NCI-H226 (cell line): ENCODE measurements at places on chromosomes 16 and 17.

DNA sequence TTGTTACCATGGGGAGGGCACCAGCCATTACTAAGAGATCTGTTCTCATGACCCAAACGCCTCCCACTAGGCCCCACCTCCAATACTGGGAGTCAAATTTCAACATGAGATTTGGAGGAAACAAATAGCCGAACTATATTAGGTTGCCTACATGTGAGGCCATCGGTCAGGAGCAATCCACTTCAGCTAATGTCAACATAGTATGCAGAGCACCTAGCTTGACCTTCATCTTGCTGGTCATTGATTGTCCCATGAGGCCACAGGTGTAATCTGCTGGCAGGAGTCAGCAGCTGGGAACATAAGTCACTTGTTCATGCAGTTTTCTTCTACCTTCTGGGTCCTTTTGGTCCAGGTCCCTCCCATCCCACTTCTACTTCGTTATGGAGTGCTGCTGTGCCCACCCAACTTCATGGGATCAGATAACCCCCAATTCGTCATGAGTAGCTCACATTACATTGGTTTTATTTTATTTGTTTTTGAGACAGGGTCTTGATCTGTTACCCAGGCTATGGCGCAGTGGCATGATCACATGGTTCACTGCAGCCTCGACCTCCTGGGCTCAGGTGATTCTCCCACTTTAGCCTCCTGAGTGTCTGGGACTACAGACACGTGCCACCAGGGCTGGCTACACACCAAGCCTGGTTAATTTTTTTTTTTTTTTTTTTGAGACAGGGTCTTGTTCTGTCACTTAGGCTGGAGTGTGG is 5.9 kb upstream of the KPNA2 start:
- no peak for DNase-seq

DNA sequence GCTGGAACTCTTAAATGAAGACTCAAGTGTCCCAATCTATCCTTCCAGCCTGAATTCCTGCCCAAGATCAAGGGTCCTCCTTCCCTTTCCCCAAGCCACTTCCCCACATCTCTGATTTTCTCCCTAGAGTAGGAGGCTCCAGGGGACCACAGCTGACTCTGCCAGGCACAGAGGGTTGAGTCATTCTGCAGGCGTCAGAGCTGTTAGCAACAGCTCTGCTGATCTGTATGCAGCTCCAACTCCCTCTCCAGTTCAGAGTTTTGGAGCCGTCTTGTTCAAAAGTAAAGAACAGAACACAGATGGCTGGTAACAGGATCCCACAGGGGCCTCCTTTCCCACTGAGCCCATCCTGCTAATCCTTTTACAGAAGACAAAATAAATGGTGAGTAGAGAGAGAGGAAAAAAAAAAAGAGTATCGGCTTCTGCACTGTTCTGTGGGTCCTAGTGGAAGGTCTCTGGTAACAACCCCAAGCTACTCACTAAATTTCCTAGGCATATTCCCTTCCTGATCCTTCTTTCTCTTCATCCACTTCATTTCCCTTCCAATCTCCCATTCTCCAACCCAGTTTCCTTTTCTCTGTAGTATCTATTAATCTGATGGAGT is 13.4 kb upstream of the TAOK1 start:
- DNase-seq, result peak; percentile 91

DNA sequence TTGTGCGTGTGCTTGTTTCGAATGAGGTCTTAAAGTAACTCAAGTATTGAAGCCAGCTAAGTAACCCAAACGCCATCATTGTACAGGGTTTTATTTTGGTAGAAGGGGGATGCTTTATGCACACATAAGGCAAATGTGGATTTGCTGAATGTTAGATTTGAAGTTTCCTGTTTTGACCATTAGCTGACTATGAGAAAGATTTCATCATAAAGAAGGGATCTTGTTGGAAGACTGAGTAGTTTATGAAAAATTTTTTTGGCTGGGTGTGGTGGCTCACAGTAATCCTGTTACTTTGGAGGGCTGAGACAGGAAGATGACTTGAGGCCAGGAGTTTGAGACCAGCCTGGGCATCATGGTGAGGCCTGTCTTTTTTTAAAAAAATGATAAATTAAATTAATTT is 10.0 kb upstream of the ZFP3 start:
- DNase-seq, result no peak

DNA sequence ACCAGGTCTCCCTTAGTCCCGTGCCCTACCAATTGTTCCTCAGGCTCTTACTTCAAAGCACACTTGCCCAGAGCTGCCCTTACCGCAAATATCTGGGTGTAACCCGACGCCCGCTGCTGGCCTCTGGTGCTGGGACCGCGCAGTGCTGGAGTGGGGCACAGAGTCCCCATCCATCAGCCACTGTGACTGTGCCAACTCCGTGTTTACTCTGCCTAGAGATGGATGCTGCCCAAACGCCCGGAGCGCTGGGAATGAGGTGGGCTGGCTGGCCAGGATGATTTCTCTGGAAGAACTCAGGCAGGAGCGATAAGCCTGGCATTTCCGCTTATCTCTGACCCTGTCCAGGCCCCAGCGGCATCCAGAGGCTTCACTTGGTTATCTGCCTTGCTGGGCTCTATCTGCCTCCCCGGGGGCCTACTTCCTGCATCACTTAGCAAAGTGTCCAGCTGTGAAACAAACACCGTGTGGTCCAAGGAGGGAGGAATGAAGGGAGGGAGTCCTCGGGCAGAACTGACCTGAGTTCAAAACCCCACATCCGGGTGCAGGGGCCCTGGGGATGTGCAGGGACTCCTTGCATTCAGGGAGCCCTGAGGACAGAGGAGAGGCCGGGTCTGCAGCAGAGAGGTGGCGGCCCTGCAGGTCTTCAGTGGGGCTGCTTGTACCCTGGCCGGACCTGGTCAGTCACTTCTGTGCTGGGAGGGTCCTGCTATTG is 9.4 kb upstream of the MYLK3 start:
- DNase-seq, result peak; percentile 97

DNA sequence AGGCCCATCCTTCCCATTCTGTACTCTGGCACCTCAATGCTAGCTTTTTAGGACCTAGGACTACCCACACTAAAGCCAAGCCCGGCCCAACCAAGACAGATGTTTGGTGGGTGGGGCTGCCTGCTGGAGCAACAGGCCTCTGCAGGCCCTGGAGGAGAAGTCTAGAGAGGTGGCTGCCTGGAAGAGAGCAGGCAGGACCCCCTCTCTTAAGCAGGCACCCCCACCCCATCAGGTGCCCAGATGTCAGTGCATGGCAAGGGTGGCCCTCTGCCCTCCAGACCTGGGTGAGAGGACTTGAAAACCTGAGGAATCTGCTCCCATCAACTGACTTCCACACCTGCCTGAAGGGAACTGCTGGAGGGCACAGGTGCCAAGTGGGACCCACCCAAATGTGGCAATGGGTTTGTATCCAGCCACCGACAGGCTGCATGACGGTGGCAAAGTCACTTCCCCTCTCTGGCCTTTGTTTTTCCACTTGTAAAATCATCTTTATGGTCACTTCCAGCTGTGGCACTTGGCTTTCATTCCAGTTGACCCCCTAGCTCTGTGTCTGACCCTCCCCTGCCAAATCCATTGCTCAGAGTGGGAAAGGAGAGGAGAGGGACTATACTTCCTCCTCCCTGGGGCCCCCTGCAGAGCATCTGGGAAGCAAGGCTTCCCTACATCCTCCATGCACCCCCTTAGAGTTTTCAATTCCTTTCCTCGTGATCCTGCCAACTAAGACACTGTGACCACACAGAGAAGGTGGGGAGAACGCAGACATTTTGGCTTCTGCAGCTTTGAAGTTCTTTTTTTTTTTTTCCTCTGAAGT is 1.7 kb upstream of the STAT5A start:
- no peak for DNase-seq

DNA sequence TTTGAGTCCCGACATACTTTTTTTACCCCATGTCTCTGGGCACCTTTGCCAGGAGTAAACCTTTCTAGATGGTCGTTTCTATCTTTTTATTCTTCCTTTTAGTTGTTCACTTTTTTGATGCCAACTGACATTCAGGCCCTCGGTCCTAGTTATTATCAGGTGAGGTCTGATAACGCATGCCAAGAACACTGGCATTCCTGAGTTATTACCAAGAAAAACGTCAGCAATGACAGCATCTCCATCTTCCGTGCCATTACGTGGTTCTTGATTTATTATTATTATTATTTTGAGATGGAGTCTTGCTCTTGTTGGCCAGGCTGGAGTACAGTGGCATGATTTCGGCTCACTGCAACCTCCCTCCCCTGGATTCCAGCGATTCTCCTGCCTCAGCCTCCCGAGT is 21.4 kb downstream of the HASPIN start:
- DNase-seq, result peak; percentile 56

- no peak for DNase-seq
Measured at GRCh38 chr16:10984509-10984908, 40.1 kb downstream of the CLEC16A start.

DNA sequence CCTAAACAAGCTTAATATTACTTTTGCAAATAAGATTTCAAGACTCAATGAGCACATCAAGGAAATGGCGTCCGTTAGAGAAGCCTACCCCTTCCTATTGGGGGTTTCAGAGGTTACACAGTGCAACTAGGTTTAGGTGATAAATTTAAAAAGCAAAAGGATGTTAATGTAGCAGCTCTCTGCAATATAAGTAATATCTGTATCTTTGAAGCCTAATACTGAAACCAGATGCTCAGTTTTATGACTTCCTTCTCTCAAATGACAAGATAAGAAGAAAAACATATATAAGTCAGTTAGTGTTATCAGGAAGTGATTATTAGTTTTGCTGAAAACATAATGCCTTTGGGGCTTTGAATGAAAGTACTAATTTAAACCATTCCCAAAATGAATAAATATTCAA is 54.3 kb upstream of the MED13 start:
- DNase-seq, result no peak

- DNase-seq, result no peak
Measured at GRCh38 chr16:57704905-57705852, 10.6 kb downstream of the DRC7 start.

GRCh38 chr17:8068736-8069586 is 18.6 kb downstream of the ALOX12B start:
- DNase-seq, result no peak

DNA sequence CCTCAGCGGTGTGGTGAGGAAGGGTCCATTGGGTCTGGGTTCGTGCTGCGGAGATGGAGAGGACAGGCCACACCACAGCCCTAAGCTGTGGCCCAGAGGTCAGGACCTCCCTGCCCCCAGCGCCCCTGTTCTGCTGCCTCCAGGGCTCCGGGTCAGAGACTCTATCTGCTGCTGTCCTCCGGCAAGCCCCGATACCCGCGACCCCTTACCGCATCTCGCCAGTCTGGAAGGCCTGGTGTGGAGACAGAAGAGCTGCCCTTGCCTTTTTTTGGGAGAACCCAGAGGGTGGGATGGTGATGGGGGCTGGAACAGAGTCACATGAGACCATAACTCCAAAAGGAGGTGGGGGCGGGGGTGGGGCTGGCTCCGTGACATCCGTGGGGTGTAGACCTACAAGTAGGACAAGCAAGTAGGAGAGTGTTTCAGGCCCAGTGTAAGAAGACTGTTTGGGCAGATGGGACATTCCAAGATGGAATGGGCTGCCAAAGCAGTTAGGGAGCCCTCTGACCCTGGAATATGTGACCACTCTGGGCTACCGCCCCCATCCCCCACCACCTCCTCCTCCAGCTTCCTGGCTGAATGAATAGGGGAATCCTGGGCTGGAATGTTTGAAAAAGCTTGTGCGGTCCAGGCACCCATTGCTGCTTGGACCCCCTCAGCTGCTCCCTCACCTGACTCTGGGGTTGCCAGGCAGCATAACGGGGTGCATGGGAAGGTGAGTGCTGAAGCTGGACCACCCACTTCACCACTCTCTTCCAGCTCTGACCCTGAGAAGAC is 1.4 kb downstream of the XYLT2 start:
- DNase-seq, result no peak

DNA sequence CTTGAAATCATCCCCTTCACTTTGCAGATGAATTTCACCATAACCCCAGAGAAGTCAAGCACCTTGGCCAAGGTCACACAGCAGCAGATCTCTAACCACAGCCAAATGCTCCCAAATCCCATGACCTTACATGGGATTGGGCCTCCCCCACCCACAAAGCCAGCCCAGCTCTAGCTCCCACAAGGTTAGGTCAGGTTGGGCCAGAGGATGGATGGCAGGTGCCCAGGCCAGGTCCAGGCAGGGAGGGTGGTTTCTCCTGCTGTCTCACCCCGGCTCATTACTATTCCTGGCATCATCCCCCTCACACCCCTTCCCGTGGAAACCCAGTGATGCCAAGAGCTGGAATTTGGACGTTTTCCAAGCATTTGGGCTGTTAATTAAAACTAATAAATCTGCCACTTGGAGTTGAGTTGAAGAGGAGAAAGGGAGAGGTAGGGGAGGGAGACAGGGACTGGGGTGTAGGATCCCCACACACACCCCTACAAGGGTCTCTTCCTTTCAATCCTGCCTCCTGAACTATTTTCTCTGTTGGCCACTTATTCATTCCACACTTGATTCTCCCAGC is 181.6 kb downstream of the TMEM132E start:
- DNase-seq, result no peak

GRCh38 chr17:80109713-80110446 is 8.5 kb downstream of the GAA start:
- no peak for DNase-seq

DNA sequence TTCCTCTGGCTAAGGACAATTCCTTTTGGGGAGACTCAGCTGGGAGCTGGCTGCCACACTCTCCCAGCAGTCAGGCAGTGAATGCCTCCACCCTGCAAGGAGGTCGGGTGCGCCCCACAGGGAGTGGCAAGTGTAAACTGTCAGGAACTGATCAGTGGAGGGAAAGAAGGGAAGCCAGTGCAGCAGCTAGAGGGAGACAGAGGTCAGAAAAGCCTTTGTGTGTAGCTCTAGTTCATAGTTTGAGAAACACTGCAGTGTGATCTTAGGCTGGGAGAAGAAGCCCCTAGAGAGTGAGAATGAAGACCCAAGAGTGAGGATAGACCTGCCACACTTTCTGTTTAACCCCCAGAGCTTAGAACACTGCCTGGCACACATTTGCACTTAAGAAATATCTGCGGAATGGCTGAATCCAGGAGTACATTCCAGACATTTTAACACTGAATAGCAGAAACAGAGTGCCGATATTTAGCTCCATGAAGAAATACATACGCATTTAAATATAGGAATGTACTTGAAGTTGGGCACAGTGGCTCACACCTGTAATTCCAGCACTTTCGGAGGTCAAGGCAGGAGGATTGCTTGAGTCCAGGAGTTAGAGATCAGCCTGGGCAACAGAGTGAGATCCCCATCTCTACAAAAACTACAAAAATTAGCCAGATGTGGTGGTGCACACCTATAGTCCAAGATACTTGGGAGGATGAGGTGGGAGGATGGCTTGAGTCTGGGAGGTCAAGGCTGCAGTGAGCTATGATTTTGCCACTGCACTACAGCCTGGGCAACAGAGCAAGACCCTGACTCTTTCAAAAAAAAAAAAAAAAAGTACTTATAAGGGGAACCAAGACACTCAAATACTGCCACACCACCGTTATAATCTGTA is 11.1 kb upstream of the SLC5A11 start:
- DNase-seq, result peak; percentile 58

GRCh38 chr17:39801055-39801454 is 63.1 kb downstream of the IKZF3 start:
- DNase-seq, result no peak

GRCh38 chr16:21950782-21951521 is 2.2 kb upstream of the UQCRC2 start:
- DNase-seq, result peak; percentile 18

DNA sequence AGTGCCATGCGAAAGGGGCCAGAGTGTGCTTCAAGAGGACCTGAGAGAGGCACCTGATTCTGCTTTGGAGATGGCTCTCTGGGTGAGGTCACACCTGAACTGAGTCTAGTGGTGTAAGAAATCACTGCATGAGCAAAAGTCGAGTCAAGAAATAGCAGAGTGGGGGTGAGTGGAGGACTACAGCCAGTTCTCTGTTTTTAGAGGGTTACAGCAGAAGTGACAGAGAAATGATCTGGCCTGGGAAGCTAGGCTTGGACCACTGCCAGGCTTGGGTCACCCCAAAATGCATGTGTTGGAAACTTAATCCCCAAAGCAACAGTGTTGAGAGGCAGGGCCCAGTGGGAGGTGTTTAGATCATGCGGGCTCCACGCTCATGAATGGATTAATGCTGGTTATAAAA is 312.0 kb downstream of the CBLN1 start:
- no peak for DNase-seq
